Naive thymus-derived CD4-positive, alpha-beta T cell (primary cell): ENCODE measurements at places on chromosomes 3 and 15.

DNA sequence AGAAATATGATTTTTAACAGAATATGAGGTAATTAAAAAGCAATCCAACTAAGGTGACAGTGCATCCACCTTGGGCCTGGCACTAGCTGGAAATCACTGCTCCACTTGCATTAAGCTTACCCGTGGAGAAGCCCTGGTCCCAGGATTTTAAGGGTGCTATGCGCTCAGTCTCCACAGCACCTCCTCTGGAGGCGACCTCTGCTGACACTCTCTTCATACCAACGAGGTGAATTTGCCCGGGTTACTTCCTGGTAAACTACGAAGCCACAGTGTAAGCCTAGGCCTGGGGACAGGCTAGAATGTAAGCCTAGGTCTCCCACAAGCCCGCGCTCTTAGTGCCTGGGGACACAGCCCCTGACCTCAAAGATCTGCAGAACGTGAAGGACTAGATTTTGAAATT lies 793 bp downstream of the APOD start:
- no peak for DNase-seq

- no peak for DNase-seq
These were observed 47.3 kb downstream of the ATP8B4 start for GRCh38 chr15:50071551-50072258.

GRCh38 chr15:22240403-22240802 lies 160.1 kb downstream of the OR4M2 start:
- DNase-seq, result no peak

DNA sequence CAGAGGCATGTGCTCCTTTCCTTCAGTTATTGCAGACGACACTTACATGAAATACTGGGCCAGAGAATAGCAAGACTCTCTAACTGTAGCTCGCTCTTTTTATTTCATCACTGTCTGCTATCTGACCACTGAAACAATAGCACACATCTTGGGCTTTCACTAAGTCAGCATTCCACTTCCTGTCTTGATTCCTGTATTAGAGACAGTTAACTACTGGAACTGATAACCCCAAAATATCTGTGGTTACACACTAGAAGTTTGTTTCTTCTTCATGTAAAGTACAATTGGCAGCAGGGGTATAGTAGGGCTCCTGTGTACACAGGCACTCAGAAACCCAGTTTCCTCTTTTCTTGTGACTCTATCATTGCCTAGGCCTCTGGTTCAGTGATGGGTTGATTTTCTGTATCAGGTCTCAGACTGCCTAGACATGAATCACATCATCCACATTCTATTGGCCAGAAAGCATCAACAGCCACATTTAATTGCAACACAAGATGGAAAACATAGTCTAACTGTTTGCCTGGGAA lies 230.2 kb upstream of the CD96 start:
- no peak for DNase-seq
